ENCODE measurements at places on chromosomes 1 and 21. TPM values are rescaled to one million over a fixed set of nuclear protein-coding genes. Genes with fewer than 3 reads are reported as not detected.

- DNase-seq, result no peak
Observed at GRCh38 chr1:198416296-198416695, 124.2 kb downstream of the ATP6V1G3 start.

- no peak for DNase-seq
Observed at GRCh38 chr1:76669131-76669530, 198.1 kb upstream of the ST6GALNAC5 start.

- DNase-seq, result no peak
Observed at GRCh38 chr1:151820940-151821339, 10.7 kb downstream of the RORC start.

DNA sequence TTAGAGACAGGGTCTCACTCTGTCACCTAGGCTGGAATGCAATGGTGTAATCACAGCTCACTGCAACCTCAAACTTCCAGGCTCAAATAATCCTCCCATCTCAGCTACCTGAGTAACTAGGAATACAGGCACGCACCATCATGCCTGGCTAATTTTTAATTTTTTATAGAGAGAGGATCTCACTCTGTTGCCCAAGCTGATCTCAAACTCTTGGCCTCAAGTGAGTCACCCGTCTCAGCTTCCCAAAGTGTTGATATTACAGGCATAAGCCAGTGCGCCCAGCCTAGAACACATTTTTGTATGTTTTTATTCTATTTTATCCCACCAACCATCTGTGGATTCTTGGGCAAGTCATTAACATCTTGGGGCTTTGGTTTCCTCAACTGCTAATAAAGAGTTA, 100.5 kb downstream of the AK5 start:
- no peak for DNase-seq

- no peak for DNase-seq
Observed at GRCh38 chr1:83910461-83910860, 88.5 kb downstream of the TTLL7 start.

GRCh38 chr1:37016121-37016520, 18.2 kb downstream of the GRIK3 start:
- no peak for DNase-seq

AQP10 gene
- not detected for total RNA-seq

HCRTR1 gene
- total RNA-seq, result not detected

Data from activated naive CD8-positive, alpha-beta T cell treated with anti-CD3 and anti-CD28 coated beads for 36 hours (primary cell).